ENCODE measurements at places on chromosomes 2 and 18.

DNA sequence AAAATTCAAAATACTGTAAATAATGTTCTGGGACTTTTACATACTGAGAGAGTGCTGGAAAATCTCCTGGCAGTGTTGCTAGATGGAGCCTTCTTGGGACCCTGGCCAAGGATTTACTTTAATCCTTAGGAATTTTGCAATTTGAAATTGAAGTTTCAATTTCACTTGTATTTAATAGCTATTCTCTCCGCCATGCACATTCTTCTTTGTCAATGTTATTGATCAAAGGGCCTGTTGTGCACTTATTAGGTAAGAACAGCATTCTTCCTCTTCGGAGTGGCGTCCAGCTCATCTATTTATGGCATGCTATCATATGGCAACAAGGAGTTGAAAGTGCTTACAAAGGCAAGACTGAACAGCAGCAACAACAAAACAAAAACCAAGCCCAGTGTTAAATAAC, 40.1 kb upstream of the SOS1 start:
- ATAC-seq, result no peak

DNA sequence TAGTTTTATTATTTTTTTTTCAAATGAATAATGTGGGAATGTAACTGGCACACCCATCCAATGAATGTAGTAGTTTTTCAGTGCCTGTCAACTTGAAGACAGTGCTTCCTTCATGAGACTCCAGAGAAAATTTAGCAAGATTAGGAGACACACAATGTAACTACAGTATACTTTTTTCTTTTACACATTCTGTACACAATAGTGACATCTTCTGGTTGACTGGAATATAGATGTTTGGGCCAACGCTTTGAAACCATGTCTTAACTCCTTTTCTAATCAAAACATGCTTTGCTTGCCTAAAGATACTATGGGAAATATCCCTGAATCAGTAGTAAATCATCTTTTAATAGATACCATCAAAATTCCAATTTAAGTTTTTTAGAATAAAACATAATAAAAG, 229.5 kb upstream of the ZC3H15 start:
- no peak for ATAC-seq

DNA sequence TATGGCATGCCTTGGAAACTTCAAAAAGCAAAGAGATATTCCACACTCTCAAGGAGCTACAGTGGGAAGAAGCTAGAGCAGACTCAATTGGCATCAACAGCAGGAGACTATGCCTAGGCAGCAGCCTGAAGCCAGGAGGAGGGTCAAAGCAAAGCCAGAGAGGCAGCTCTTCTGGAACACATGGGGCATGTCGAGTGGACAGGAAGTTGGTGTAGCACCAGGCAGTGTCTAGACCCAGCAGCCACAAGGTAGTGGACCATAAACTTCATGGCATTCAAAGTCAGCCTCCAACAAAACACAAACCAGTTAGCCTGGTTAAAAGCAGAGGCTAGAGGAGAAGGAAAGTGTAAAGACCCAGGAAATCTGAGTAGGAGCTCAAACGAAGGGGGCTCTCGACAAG, 311.2 kb upstream of the PKDCC start:
- ATAC-seq, result no peak

DNA sequence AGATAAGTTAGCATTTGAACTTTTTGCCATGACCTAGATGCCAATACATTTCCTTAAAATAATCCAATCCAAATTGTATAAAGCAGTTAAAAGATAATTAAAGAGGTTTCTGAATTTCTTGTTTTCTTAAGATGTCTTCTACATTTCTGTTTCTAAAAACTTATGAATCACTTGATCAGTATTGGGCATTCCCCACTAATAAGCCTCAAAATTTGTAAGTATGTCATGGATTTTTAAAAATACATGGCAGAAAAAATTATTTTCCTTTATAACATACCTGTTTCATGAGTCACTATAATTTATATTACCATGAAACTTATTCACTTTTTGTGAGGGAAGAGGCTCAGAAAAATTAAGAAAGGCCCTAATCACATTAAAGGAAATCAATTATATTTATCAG, 90.3 kb upstream of the TFPI start:
- no peak for ATAC-seq

- no peak for ATAC-seq
Observed at GRCh38 chr2:98705333-98705617, 25.7 kb downstream of the MGAT4A start.
